Activated B cell treated with CpG ODN at 0.5 μM for 24 hours (primary cell): ENCODE measurements at places on chromosomes 5 and 9.

- no peak overlapping the region for H3K4me3 ChIP-seq
- H3K36me3 ChIP-seq, result peaks cover 9% of the 10 kb centered on the region
- H3K27me3 ChIP-seq, result no peaks in the 10 kb centered on the region
- no peak for DNase-seq
Measured at GRCh38 chr5:134943547-134943946, 24.2 kb upstream of the CATSPER3 start.

DNA sequence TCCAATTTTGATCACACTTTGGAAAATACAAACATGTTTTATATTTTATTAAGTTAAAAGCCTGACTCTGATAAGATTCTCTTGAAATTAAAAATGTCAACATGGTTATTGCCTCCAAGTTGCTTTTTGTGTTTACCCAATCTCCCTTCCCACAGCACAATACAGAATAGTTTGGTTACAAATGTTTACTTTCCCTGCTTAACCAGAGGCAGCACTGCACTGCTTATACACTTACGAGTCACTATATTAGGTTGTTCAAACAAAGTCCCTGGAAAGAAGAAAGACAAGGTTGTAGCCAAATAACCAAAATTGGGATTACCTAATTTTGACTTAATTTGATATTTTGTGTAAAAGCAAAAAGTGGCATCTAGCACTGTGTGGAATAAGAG is 25.9 kb downstream of the SRFBP1 start:
- no peaks in the 10 kb centered on the region for H3K4me1 ChIP-seq
- peaks cover 37% of the 10 kb centered on the region for H3K36me3 ChIP-seq
- no peak overlapping the region for H3K4me3 ChIP-seq

DNA sequence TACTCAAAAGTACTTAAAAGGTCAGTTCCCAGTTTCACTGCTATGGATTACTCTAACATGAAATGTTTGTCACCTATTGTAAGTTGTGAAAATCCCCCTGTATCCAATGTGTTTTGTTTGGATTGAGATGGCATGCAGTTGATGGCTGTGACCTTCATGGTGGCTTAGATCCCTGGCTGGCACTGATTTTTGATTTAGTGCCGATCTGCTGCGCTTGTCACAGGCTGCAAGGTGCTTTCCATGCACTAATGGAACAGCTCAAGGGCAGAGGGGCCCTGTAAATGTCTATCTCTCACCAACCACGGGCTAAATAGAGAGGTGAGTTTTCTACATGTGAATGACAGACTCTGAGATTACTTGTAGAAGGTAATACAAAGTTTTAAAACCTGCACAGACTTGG is 69.8 kb upstream of the WDR41 start:
- no peak overlapping the region for H3K27ac ChIP-seq
- no peak overlapping the region for H3K4me3 ChIP-seq
- DNase-seq, result no peak
- peaks cover 6% of the 10 kb centered on the region for H3K27me3 ChIP-seq
- H3K4me1 ChIP-seq, result no peaks in the 10 kb centered on the region

GRCh38 chr5:124678922-124679519 is 67.4 kb downstream of the ZNF608 start:
- H3K36me3 ChIP-seq, result peaks cover 2% of the 10 kb centered on the region
- no peaks in the 10 kb centered on the region for H3K27me3 ChIP-seq
- no peak for DNase-seq
- peaks cover 26% of the 10 kb centered on the region for H3K4me1 ChIP-seq
- H3K27ac ChIP-seq, result no peak overlapping the region
- no peak overlapping the region for H3K4me3 ChIP-seq

- H3K4me1 ChIP-seq, result peaks cover 4% of the 10 kb centered on the region
- no peak overlapping the region for H3K4me3 ChIP-seq
- no peaks in the 10 kb centered on the region for H3K27me3 ChIP-seq
- H3K27ac ChIP-seq, result no peak overlapping the region
- peaks cover 63% of the 10 kb centered on the region for H3K36me3 ChIP-seq
Measured at GRCh38 chr5:78095125-78095524, 199.4 kb downstream of the AP3B1 start.

DNA sequence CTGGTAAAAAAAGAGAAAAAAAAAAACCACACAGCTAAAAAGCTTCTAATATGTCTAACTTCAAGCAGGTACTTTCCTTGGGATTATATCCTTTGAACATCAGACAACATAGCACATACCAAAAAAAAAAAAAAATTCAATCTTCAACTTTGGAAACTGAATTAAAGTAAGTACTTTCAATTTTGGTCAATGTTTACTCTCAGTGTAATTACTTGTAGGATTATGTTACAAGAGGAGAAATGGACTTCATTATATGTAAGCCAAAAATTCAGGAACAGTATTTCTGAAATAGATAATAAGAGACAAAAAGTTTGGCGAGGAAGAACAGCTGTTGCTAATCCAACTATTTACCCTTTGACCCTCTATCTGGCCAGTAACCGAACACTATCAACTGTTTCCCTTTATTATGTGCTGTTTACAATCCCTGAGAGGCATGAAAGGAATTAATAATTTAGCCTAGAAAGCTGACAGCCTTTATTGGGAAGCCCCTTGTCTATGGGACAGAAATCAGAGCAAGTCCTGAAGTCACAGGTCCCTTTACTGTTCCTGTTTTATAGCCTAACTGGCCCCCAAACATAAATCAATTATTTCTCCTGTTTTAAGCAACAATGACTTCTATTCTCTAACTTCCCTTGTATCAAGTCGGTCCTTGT is 46.6 kb downstream of the NR6A1 start:
- no peaks in the 10 kb centered on the region for H3K36me3 ChIP-seq
- DNase-seq, result no peak
- H3K27ac ChIP-seq, result no peak overlapping the region
- H3K4me1 ChIP-seq, result no peaks in the 10 kb centered on the region
- no peaks in the 10 kb centered on the region for H3K27me3 ChIP-seq
- H3K4me3 ChIP-seq, result no peak overlapping the region

- no peaks in the 10 kb centered on the region for H3K36me3 ChIP-seq
- no peak overlapping the region for H3K4me3 ChIP-seq
- no peak for DNase-seq
- H3K4me1 ChIP-seq, result no peaks in the 10 kb centered on the region
- H3K27me3 ChIP-seq, result no peaks in the 10 kb centered on the region
Measured at GRCh38 chr5:107359916-107360234, 310.9 kb downstream of the EFNA5 start.
